ENCODE measurements at places on chromosomes 11 and 22.

DNA sequence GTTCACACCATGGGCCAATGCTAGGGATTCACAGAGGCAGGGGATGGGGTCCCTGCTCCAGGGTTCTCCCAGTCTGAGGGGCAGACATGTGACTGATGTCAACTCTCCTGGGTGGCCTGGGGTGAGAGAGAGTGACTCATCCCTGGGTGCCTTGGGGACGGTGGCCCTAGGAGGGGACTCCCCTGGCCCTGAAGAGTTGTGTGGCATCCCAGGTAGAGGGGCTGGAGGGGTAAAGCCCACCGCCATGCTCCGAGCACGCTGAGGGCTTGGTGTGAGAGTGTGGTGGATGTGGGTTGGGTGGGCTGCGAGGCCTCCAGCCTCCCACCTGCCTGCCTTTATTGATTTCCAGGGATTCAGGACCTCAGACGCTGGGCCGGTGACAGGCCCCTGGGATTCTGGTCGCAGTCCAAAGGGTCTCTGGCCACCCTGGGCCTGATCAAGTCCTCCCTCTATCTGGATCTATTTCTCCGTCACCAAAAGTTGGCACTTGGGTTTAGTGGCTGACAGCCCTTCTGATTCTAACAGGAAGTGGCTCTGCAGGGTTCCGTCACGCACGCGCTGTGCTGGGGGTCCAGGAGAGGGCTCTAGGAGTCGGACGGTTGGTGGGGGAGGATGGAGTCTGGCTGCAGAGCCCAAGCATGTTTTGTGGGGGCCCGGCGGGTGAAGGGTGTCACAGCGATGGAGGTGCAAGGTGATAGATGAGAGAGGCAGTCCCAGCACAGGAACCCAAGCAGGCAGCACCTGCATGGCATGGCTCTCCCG is 27.3 kb upstream of the WNT7B start:
- no peak for DNase-seq

DNA sequence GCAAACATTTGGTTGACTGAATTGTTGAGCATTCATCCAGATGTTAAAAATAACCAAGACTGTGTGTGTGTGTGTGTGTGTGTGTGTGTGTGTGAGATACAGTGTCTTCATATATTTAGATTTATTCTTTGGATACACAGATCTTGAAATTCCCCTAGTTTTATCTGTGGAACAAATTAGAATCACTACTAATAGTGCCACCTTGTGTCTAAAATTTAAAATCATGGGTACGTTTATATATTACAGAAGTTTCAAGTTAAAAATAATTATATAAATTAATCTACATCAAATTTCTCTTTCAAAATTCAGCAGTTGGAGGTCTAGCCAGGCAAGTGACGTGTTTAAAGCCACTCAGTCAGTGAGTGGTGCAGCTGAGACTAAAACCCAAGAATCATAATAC is 1566.2 kb upstream of the TENM4 start:
- peak; percentile 62 for DNase-seq

- peak; percentile 46 for DNase-seq
Measured at GRCh38 chr11:67355023-67355793, 1.9 kb upstream of the POLD4 start.

DNA sequence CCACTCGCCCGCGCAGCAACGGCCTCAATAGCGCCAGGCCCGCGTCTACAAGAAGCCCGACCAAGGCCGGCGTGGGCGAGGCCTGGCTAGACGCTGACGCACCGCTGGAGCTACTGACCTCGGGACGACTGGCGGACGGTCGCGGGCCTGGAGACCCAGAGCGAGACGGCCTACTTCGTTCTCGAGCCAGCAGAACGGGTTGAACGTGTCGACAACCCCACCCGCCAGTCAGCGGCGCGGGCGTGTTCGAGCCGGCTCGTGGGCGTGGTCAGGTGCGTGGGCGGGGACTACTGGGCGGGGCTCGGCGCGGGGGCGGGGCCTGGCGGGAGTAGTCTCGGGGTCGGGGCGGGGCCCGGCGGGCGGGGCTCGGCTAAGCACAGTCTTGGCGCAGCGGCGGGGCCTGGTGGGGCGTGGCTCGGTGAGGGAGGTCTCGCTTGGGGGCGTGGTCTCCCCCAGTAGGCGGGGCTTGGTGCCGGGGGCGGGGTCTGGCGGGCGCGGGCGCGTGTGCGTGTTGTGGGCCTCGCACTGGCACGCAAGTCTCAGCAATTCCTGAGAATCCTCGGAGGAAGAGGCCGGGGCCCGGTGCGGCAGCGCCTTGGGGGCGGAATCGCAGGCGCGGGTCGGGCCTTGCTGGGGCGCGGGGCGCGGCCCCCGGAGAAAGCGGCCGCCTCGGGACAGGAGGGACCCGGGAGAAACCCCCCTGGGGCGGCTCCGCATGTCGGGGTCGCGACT is at the start of gene RNH1:
RNH1 (minus strand) TSS at position 248 of the 732 bp plus-strand sequence. CDS start 5,080 bp downstream, outside the sequence.
- DNase-seq = peak; percentile 98

GRCh38 chr11:129888451-129888850 is 6.9 kb downstream of the NFRKB start:
- DNase-seq = no peak

GRCh38 chr11:22787551-22788162 is 41.9 kb downstream of the SVIP start:
- DNase-seq = peak; percentile 72

- DNase-seq = no peak
Measured at GRCh38 chr11:126756855-126757254, 243.7 kb downstream of the KIRREL3 start.

GRCh38 chr11:76524919-76525318 is 80.1 kb downstream of the EMSY start:
- DNase-seq = peak; percentile 89

GRCh38 chr11:35845860-35846259 is 98.0 kb upstream of the LDLRAD3 start:
- peak; percentile 8 for DNase-seq

GRCh38 chr11:110187731-110188130 is 94.5 kb downstream of the ZC3H12C start:
- DNase-seq = no peak

DNA sequence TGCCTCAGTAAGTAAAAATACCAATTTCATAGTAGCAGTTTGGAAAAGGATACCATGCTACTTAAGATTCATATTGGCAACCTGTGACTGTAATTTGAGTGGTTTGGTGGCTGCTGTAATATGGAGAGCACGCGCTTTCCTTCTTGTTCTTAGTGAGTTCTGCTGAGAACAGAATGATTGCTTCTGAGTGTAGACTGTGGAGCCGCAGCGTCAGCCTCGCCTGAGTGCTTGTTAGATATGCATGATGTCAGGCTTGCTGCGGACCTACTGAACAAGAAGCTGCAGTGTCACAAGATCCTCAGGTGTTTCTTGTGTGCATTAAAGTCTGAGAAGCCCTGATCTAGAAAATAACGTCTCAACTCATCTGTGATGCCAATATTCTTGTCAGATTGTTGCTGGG is 143.2 kb downstream of the ARHGAP42 start:
- DNase-seq = no peak

- DNase-seq = no peak
Measured at GRCh38 chr11:48055292-48056132, 75.2 kb downstream of the PTPRJ start.

GRCh38 chr22:49962012-49962750 is 1.6 kb downstream of the PIM3 start:
- DNase-seq = peak; percentile 92

- DNase-seq = no peak
Measured at GRCh38 chr11:67375320-67376055, 2.1 kb upstream of the CLCF1 start.

GRCh38 chr22:31621507-31622124 is 40.4 kb downstream of the PISD start:
- DNase-seq = no peak

- no peak for DNase-seq
Measured at GRCh38 chr11:2224254-2224653, 46.1 kb downstream of the ASCL2 start.

- peak; percentile 56 for DNase-seq
Measured at GRCh38 chr11:83008581-83008923, 63.1 kb downstream of the RAB30 start.

DNA sequence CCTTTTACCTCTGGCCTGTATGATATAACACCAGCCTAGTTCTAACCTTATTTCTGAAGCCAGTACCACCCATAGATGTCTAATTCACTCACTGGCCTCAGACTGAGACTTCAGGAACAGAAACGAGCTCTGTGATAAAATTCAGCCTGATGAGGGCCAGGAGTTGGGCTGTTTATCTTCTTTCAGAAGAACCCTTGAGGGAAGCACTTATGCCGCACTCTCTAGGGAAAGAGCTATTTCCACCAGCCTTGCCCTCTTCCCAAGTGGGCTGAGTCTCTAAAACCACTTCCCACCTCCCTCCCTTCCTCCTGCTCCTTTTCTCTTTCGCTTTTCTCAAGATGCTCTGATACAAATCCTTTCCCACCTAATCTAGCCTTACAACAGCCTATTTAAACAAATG is 2.0 kb upstream of the OR52B4 start:
- no peak for DNase-seq

DNA sequence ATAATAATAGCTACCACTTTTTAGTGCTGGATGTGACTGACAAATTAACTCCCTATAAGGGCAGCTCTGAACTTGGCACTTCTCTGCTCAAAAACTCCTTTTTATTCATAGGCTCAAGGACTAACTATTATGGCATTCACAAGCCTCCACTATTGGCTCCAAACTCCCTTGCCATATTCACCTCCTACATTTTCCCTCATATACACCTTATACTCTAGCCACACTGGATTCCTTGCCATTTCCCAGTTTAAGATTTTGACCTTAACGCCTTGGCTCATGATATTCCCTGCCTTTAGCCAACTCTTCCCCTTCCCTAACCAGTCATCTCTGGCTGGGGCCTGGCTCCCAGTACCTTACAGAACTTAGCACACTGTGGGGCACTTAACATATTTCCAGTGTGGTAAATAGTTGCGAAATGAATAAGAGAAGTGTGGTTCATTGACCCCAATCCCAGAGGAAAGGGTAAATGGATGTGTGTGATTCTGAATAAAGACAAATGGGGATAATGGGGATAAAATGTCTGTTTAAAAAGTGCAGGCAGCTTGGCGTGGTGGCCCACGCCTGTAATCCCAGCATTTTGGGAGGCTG is 40.0 kb upstream of the SORL1 start:
- no peak for DNase-seq

DNA sequence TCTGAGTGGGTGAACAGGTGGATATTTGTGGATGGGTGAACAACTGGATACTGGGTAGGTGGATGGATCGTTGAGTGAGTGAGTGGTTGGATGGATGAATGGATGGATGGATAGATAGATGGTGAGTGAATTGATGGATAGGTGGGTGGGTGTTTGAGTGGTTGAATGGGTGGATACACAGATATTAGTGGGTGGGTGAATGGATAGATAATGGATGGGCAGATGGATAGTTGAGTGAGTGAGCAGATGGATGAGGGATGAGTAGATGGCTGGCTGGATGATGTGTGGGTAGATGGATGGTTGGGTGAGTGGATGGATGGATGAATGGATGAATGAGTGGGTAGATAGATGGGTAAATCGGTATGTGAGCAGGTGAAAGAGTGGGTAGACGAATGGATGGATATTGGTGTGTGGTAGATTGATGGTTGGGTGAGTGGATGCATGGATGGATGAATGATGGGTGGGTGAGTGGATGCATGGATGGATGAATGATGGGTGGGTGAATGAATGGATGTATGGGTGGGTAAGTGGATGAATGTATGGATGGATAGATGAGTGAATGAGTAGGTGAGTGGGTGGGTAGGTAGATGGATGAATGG is 406.7 kb downstream of the MN1 start:
- no peak for DNase-seq

DNA sequence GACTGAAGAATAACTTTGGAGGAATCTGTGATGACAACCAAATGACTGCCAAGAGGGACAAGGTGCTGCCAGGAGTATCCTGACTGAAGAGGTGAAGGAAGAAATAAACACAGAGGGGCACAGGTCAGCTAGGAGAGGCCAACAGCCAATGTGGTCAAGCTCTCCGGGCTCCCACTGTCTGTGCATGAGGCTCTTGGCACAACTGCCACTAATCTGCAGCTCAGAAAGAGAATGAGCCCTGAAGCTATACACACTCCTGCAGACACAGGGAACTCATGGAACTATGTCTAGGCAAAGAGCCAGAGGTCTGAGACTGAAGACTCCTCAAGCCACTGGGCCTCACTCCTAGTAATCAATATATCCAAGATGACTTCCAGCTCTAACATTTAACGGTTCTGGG is 7.0 kb downstream of the THRSP start:
- no peak for DNase-seq

GRCh38 chr11:57479911-57480310 is 19.6 kb downstream of the RTN4RL2 start:
- DNase-seq = no peak

DNA sequence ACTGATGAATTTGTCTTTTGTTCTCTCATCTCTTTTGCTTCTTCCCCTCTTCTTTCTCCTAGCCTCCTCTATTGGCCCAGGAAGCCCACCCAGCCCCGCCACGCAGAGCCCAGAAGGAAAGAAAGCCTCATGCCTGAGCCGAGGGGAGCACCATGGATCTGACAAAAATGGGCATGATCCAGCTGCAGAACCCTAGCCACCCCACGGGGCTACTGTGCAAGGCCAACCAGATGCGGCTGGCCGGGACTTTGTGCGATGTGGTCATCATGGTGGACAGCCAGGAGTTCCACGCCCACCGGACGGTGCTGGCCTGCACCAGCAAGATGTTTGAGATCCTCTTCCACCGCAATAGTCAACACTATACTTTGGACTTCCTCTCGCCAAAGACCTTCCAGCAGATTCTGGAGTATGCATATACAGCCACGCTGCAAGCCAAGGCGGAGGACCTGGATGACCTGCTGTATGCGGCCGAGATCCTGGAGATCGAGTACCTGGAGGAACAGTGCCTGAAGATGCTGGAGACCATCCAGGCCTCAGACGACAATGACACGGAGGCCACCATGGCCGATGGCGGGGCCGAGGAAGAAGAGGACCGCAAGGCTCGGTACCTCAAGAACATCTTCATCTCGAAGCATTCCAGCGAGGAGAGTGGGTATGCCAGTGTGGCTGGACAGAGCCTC is 3.8 kb downstream of the ZBTB16 start:
- DNase-seq = no peak

DNA sequence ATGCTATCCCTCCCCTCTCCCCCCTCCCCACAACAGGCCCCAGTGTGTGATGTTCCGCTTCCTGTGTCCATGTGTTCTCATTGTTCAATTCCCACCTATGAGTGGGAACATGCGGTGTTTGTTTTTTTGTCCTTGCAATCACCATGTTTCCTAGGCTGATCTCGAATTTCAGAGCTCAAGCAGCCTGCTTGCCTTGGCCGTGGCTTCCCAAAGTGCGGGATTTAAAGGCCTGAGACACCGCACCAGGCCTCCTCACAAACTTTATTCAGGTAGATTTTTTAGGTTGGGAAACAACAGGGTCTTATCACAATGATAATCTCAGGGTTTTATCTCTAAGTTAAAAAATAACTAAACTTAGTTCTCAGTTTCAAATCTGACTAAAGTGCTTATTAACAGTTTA is 125.4 kb downstream of the LUZP2 start:
- DNase-seq = no peak

GRCh38 chr11:113339929-113340589 is 25.7 kb downstream of the TTC12 start:
- no peak for DNase-seq

DNA sequence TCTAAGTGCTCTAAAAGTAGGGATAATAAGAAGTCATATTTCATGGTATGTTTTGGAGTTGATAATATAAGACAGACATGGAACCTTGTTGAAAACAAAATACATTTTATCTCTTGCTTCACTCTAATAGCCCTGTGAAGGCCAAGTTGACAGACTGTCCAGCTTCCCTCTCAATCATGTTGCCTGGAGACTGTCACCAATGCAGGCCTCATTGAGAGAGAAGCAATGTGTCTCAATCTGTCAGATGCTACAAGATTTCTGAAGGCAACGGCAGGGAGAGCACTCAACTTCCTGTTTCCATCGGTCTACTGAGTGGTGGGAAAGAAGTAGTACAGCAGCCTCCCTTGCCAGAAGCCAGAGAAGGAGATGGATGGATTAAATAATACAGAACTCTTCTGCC is 23.6 kb upstream of the FJX1 start:
- no peak for DNase-seq

Measured in GM23248 (cell line).